ENCODE measurements at places on chromosomes 13 and 19.

- DNase-seq, result no peak
Observed at GRCh38 chr13:113952151-113952982, 21.5 kb downstream of the C13orf46 start.

- DNase-seq, result no peak
Observed at GRCh38 chr19:38679839-38680238, 32.4 kb downstream of the ACTN4 start.

- DNase-seq, result peak; percentile 95
Observed at GRCh38 chr19:57240311-57241090, at the start of gene ZNF805. Gene ZNF805, plus strand, starts transcription at chr19:57240632. Its CDS starts 260 bp downstream, at chr19:57240892.

DNA sequence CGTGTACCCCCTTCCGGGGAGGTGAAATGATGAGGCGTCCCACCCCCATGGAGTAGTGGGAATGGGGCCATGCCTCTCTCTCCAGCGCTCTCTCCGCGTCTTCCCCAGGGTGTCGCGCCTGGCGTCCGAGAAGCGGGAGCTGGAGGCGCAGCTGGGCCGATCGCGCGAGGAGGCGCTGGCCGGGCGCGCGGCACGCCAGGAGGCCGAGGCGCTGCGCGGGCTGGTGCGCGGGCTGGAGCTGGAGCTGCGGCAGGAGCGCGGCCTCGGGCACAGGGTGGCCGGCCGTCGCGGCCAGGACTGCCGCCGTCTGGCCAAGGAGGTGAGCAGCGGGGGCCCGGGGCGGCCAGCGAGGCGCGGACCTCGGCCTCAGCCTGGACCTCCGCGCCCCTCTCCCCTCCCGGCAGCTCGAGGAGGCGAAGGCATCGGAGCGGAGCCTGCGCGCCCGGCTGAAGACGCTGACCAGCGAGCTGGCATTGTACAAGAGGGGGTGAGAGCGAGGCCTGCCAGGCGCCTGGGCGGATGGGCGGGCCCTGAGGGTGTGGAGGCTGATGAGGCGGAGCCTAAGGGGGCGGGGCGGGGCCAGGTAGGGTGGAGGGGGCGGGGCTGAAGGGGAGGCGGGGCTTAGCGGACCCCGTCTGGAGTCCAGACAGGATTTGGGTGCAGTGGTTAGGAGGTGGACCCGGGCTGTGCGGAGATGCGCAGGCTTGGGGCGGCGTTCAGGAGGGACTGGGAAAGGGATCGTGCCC lies 7.7 kb downstream of the PGLYRP1 start:
- peak; percentile 51 for DNase-seq

Data from endothelial cell of umbilical vein (primary cell).